ENCODE measurements at places on chromosomes 13 and 19.

DNA sequence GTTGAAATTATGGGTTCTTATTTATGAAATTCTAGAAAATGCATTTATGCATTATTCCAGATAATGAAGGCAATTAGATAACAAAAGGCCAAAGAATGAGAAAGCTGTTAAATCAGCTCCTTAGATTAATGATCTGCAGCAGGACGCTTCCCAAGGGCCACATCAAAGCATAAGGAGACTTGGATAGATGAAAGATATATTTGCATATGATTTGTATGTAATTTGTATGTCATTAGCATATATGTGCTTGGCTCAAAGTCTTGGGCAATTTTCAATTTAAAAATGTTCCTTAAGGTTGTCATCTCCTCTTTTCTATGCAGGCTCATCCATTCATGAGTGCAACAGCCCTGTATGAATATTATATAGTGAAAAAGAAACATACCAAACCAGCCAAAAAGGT, 126.8 kb upstream of the IRS2 start:
- no peak for DNase-seq

GRCh38 chr13:83881917-83882605, at the start of gene SLITRK1:
Gene SLITRK1 (minus strand): TSS chr13:83882474. CDS start chr13:83881507, 967 bp downstream.
- DNase-seq, result no peak

DNA sequence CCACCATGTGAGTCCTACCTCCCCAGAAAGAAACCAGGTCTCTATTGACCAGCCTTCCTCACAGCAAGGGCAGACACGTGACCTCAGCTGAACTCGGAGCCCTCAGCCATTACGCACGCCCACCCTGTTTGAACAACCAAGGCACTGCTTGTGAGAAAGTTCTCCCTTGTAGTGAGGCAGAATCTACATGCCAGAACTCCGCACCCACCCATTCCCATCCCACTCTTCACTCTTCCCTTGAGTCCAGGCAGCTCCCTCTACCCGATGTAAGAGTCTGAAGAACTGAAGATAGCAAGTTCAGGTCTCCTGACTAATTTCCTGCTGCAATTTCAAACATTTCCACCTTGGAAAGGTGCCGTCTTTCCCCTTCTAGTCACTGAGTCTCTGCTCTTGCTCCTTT, 6.4 kb downstream of the NOVA2 start:
- no peak for DNase-seq

- DNase-seq, result no peak
Measured at GRCh38 chr19:35093430-35093829, 22.2 kb upstream of the FXYD3 start.
